ENCODE measurements at places on chromosomes 11 and 22.

- DNase-seq = no peak
Observed at GRCh38 chr11:116596346-116597260, 176.2 kb downstream of the BUD13 start.

DNA sequence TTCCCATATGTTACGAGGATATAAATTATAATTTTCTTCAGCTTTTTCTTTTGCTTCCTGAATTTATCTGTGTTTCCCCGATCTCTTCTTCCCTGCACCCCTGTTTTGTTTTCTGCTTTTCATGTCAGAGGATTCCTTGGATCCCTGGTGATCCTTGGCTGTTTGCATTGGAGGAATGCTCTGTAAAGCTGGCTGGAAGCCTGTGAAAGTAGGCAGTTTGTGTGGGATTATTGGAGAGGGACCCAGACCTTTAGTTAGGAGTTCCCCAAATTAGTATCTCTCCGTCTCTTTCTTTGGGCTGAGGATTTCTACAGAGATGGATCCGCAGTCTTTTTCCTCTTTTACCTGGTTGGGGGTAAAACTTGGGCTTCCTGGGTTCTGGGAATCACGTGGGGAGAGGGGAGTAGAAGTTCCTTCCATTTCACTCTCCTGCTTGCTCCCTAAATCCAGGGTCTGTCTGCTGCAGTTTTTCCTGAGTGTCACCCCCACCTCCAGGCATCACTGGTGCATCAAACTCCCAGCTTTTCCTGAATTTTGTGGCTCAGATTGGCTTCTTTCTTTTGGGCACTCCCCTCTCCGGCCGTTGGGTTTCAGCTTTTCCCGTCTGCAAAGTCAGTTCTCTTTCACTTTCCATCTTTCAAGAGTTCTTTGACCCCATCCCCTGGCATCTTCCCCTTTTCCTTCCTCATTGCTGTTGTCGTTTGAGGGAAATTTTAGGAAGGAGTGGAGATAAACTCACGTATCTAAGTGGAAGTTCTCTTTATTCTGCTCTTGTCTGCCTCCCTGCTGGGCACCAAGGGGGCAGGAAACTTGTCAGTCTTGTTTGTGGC is 79.1 kb upstream of the ALX4 start:
- DNase-seq = no peak

DNA sequence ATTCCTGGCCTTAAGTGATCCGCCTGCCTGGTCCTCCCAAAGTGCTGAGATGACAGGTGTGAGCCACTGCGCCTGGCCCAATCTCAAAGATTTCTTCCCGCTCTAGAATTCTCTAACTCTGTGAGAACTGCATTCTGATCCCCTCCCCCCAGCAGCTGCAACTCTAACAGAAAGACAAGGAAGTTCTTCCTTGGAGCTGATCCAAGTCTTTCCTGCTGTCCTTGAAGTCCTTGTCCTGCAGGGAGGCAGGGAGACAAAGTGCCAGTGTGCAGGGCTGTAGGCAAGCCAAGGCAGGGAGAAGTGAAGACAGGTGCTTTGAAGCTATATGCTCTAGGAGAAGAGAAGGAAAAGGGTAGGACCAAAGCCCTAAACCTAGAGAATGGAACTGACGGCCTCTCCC is 9.5 kb upstream of the GGA1 start:
- no peak for DNase-seq

DNA sequence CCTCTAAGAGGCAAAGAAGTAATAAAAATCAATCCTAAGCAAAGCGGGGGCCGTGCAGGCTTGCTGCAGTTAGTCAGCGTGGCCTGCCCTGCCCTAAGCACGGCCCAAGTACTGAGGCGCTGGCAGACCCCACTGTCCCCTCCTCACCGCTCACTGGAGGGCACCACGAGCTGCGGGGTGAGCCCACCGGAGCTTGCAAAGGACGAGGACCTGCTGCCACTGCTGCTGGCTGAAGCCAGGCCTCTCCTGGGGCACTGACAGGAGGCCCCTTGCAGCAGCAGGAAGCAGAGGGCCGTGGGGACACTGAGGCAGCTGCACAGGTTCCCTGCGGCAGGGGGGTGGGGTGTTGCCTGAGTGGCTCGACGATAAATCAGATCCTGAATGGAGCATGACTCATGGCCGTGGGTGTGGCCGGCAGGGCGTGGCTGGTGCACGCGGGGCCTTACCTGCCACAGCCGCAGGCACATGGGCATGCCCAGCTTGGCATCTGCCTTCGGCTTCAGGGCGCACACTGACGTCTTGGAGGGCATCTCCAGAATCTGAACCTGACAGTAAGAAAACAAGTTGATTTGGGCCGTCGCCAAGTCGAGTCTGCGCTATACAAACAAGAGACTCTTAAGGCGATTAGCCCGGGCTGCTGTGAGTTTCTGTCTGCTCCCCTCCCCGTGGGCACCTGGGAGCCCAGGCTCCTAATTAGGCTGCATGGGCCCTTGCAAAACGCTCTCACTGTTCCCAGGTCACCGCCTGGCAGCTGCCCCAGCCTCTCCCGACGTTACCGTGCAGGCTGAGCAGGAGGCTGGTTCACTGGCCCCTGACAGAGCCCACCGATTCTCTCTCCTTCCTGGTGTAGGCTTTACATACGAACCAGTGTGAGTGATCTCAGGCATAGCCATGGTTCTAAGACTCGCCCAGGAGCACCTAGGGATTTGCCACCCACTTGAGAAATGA is 45.9 kb downstream of the TBX1 start:
- DNase-seq = no peak

GRCh38 chr22:48647051-48647450 is 1180.6 kb downstream of the BRD1 start:
- DNase-seq = no peak

DNA sequence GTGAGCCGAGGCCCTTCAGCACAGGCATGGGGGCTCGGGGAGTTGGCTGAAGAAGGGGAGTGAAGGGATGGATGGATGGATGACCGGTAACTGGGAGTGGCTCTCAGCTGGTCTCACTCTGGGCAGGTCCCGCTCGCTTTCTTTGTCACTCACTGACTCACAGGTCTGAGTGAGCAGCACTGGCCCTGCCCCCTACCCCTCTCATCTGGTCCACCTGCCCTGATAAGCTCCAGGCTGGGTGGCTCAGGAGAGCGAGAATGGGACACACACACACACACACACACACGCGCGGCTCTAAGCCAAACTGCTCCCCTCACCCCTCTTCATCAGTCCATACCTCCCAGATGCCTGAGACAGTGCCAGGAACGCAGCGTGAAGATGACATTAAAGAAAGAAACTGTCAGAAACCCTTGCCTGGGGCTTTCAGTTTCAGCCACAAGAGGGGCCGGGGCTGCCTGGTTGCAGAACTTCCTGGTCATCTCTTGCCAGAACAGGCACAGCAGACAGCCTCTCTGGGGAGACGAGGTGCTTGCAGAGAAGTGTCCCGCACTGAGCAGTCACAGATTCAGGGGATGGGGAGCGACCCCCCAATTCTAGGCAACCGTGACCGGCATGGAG is 16.5 kb upstream of the SHISAL1 start:
- DNase-seq = no peak

DNA sequence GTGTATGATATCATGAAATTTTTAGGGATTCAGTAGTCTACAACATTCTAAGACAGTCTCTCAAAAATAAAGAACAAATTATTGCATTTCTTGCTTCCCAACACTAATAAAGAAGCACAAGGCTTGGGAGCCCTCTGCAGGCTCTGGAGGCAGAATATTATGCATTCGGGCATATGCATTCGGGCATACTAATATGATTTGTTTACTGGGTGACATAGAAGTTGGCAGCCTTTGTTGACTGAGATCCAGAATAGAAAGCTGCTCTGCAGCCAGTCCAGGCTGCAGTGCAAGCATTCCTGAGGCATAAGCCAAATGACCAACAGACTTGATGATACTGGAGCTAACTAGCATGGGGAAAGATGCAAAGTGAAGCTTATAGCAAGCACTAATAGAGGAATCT is 945.5 kb downstream of the OPCML start:
- DNase-seq = no peak

GRCh38 chr11:15493066-15493465 is 378.3 kb downstream of the INSC start:
- DNase-seq = no peak

DNA sequence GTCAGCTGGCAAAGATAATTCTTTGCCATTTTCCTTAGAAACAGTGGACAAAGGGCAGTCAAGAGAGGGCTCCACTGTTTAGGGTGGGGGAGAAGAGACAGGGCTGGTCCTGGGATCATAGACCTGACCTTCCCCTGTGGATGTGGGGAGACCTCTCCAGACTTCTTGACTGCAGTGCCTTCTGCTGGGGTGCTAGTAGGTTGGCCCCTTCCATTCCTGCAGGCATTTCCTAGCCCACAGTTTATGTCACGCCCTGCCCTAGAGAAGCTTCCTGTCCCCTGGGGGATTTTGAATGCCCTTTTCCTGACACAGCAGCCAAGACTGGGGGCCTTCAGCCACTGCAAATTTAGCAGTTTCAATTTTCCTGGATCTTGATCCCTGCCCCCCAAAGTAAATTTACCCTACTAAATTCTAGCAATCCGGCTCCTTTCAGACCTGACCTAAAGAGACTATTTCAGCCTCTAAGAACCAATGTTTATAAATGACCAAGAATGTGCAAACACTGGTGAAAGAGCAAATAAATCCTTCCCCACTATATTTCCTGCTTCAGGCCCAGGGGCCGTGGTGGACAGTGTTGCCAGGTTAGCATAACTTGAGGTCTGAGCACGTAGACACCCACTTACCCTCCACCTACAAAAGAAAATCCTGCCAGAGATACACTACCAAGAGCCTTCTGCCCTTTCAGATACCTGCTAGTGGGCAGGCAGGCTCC is 58.4 kb downstream of the PPFIBP2 start:
- DNase-seq = no peak

DNA sequence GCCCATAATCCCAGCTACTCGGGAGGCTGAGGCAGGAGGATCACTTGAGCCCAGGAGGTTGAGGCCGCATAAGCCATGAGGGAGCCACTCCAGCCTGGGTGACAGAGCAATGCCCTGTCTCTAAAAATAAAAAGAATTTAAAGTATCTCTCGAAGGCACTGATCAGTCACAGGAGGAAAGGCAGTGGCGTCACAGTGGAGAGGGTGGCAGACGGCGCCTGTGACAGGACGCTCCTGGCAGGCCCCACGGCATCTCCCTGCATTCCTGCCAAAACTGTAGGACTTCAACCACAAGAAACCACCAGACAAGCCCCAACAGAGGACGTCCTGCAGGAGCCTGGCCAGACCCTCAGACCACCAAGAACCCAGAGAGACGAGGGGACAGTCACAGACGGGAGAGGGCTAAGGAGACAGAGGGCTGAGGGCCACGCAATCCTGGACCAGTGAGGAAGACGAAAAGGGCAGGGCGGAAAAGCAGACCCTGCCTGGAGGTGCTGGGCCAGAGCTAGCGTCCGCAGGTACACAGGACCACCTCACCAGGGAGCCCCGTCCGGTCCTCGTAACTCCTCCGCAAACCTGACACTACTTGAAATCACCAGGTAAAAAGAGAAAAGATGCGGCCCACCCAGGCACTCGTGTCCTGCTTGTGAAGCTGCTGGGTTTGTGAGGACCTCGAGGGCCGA is 5.9 kb downstream of the RNH1 start:
- DNase-seq = no peak

DNA sequence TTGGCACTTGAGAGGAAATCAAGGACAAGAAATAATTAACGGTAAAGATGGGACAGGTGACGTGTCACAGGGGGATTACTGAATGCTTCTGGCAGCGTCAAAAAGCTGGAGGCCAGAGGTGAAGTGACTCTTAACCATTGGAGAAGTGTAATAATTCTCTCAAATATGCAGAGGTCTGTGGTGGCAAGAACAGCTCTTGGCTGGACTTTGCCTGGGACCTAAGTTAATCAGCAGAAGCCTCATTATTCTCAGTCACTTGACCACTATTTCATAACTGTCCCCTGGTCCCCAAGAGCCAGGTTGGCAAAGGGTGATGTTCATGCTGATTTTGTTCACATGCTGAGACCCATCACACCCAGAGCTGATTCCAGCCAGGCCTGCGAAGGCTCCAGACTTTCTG is 72.9 kb downstream of the TIMP3 start:
- no peak for DNase-seq

- no peak for DNase-seq
Observed at GRCh38 chr11:61861634-61862033, 29.7 kb downstream of the FADS3 start.

GRCh38 chr11:72813740-72814285 is 398 bp upstream of the ATG16L2 start:
- DNase-seq = peak; percentile 87

- DNase-seq = no peak
Observed at GRCh38 chr22:44364751-44365130, 52.0 kb upstream of the SHISAL1 start.

DNA sequence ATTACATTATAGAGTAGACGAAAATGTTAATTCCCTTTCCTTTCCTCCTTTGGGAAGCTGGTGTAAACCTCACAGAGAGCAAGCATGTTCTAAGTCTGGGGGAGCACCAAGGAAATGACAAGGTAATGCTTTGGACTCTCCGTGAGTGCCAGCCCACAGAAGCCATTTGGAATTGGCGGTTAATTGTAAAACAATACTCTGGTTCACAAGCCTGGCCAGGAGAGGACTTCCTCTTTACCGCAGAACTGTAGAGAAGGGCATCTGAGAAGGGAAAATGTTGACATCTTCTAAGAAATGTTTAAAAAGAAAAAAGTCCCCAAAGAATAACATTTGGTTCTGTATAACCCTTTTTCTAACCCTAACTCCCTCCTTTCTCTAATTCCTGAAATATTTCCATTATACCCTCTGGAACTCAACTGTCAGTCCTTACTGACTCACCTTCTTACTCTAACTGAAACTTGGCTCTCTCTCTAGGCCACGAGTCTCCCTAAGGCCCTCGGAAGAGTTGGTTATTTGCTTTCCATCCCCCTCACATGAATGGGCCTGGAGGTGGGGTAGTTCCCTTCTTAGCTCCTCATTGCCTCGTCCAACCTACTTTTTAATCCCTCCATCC is 379.8 kb downstream of the SOX6 start:
- no peak for DNase-seq

DNA sequence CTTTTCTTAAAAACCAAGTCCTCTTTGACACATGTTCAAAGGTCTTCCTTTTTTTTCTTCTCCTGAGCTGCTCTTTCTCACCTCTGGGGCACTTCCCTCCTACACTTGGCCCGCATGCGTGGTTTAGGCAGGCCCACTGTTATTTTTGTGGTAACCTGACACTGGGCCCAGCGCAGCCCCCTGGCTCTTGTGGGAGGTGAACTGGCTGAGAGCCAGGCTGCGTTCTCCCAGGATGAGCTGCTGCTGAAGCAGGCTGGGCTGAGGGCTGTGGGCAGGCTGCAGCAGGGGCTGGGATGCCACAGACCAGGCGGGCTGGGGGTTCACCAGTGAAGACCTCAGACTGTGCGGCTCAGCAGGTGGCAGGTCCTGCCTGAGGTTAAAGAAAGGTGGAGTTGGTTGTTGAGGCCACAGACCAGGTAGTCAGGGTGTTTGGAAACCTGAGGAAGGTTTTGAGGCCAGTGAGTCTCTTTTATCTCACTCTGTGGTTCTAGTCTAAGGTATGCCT is 72.4 kb downstream of the TEAD1 start:
- DNase-seq = no peak

GRCh38 chr11:61369372-61370348 is 7.5 kb downstream of the TMEM138 start:
- no peak for DNase-seq

- no peak for DNase-seq
Observed at GRCh38 chr11:12356944-12357655, 20.3 kb upstream of the PARVA start.
